HT1080 (cell line): ENCODE measurements at places on chromosomes 2 and 18. TPM values are rescaled to one million over a fixed set of nuclear protein-coding genes. Genes with fewer than 3 reads are reported as not detected.

- DNase-seq, result peak; percentile 3
Observed at GRCh38 chr18:5967666-5968065, 72.3 kb upstream of the TMEM200C start.

GRCh38 chr18:39414009-39414700 lies 1848.6 kb upstream of the CELF4 start:
- peak; percentile 93 for DNase-seq

- no peak for DNase-seq
Observed at GRCh38 chr2:37602040-37602439, 69.4 kb downstream of the CDC42EP3 start.

DNA sequence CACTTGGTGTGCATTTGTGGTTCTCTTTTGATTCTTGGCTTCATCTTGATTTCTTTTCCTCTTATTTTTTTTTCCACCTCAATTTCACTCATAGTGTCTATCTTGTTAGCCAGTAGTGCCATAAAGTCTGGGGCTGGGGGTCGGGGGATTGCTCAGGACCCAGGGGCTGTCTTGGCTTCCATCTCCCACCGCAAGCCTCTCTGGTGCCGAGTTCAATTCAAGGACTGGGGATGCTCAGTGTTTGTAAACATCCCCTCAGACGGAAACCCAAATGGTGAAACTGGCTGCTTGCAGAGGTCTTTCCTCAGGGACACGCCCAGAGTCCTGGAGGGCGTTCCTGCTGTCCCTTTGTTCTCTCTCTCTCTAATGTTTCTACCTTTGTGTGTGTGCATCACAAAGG lies 173.3 kb downstream of the TWIST2 start:
- DNase-seq, result no peak

The GATA6 gene
- total RNA-seq, result 5.5 and 6.8 TPM in 2 replicates

- DNase-seq, result no peak
Observed at GRCh38 chr2:190506666-190507065, 27.9 kb downstream of the NEMP2 start.

The PTPN2 gene
- total RNA-seq, result 35.1 and 35.3 TPM in 2 replicates

- DNase-seq, result no peak
Observed at GRCh38 chr2:181954538-181954883, 31.1 kb upstream of the PPP1R1C start.

The FSHR gene
- total RNA-seq, result not detected in 2 replicates

DNA sequence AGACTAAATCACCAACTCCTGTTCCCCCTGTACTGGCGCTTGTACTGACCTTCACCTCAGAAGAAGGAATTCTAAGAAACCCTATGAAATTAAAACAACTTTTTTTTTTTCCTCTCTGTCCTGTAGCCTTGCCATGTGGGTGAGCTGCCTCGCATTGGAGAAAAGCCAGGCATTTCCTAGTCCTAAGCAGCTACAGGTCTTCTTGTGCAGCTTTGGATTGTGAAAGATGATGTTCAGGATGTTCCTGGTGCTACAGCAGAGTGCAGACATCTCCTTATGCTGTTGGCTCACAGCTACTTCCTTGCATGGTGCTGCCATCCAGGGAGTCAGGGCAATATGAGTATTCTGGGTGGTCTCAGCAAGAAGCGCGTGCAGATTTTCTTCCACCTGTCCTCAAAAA lies 11.9 kb downstream of the PIK3C3 start:
- DNase-seq, result no peak

- peak; percentile 86 for DNase-seq
Observed at GRCh38 chr2:127408004-127408806, 10.0 kb upstream of the PROC start.

- no peak for DNase-seq
Observed at GRCh38 chr18:58209326-58209725, 165.3 kb downstream of the NEDD4L start.

The IL36RN gene
- total RNA-seq, result not detected in 2 replicates

GRCh38 chr2:45780541-45781463 lies 129.3 kb downstream of the PRKCE start:
- no peak for DNase-seq

GRCh38 chr2:234858145-234858544 lies 93.7 kb upstream of the SH3BP4 start:
- DNase-seq, result no peak

DNA sequence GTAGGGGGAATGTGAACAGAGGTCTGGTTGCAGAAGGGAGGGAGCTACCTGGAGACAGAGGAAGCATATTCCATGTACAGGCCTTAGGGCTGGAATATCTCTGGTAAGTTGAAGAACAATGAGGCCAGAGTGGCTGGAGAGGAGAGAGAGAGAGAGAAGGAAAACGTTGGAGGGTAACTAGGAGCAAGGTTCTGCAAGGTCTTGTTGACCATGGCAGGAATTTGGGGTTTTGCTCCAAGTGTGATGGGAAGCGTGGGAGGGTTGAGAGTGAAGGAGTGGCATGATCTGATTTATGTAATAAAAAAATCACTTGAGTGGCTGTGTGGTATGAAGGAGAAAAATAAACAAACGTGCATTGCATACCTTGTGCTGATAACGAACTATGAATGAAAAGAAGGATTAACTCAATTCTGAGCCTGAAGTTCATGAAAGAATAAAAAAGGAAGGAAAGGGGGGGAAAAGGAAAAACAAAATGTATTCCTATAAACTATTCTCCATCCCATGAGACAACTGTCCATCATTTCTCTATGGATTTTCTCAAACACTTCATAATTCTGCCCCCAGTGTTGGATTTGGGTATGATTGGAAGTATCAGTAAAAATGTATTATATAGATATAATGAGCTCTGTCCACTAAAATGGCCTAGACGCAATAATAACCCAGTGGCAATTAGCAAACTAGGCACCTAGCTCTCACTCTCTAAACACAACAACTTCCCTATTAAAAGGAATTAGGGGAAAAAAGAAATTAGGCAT lies 59.7 kb upstream of the PMAIP1 start:
- no peak for DNase-seq

GRCh38 chr2:237773826-237774225 lies 24.8 kb upstream of the RBM44 start:
- no peak for DNase-seq

DNA sequence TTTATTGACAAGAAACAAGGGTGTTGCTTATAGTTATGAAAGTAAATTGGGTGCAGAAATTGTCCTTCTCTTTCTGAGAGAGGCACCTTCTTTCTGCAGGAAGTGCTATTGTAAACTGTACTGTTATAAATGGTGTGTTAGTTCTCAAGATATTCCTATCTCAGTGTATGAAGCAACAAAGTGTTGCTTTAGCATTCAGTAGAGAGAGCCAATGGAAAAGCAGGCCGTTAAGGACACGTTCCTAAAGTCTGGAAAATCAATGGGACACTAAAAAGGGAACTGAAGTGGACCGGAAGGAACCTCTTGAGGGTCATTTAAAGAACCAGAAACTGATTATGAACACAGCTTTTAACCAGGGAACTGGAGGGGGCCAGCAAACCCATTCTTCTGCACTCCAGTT lies 510.0 kb upstream of the ZEB2 start:
- no peak for DNase-seq

DNA sequence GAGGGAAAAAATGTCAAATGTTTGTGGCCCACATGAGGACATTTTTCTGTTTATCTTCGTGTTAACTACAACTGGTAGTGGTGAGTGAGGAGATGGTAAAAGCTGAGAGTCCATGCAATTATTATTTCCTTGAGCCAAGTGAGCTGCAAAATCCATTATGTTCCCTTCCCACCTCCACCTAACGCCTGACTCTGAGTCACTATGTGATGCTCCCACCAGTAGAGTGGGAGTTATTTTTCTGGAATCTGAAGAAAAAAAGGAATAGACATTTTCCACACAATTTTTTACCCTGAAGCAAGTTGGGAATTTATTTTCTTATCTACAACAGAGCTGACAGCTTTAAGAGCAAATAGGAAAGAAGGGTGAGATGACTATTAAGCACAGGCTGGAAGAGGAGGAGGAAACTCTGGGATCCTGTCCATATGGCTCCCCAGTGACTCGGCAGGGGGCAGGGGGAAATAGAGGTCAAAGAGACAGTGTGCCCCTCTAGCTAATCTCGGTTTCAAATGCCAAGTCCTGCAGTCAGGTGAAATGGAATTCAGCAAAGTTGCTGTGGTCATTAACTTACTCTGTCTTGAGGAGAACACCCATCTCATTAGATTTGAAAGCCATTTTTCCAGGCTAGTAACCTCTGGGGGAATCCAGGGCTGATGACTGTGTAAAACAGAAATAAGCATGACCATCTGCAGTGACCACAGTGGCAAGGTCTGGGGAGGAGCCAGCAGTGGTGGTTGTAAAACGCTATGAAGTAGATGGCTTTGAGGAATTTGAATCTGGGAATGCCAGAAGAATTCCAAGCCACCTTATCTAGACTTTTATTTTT lies 463.9 kb downstream of the STK39 start:
- peak; percentile 60 for DNase-seq

The CXCR1 gene
- not detected in 2 replicates for total RNA-seq

DNA sequence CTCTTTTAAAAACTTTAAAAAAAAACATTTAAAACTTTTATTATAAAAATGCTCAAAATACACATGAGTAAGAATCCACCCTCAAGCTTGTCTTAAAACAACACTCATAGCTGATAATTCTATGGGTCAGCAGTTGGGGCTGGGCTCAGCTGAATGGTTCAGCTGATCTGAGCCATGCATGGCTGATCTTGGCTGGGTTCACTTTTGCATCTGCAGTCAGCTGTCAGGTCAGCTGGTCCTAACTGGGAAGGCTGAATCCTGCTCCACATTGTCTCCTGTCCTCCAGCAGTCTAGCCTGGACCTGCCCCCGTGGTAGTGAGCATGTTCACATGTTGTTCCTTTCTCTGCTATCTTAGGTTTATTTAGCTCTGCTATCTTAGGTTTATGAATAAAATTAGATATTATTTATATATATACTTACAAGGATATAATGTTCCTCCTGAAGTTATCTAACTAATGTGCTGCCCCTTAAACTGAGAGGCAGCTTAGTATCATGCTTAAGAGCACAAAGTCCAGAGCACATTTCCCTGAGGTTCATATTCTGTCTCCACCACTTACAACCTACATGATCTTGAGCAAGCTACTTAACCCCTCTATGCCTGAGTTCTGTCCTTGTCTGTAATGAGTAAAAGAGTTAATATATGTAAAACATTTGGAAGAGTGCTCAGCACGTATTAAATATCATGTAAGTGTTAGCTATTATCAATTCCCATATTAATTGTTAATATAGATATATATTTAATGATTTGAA lies 309.4 kb downstream of the PTPRM start:
- DNase-seq, result no peak

DNA sequence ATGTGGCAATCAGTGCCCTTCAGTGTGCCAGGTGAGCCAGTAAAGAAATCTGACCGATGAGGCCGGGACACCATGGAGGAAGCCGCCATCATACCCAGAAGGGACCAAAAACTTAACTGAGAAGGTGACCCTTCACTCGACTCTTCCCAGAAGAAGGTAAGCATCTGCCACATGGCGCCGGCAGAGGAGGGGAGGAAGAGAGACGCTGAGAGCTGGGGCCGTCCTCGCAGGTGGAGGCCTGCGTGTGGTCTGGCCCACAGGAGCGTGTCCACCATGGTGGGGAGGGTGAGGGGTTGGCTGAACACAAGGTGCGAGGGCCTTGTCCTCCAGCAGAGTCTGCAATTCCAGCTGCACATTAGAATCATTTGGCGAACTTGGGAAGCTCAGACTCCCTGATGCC lies 513.1 kb upstream of the RAB6C start:
- DNase-seq, result no peak

DNA sequence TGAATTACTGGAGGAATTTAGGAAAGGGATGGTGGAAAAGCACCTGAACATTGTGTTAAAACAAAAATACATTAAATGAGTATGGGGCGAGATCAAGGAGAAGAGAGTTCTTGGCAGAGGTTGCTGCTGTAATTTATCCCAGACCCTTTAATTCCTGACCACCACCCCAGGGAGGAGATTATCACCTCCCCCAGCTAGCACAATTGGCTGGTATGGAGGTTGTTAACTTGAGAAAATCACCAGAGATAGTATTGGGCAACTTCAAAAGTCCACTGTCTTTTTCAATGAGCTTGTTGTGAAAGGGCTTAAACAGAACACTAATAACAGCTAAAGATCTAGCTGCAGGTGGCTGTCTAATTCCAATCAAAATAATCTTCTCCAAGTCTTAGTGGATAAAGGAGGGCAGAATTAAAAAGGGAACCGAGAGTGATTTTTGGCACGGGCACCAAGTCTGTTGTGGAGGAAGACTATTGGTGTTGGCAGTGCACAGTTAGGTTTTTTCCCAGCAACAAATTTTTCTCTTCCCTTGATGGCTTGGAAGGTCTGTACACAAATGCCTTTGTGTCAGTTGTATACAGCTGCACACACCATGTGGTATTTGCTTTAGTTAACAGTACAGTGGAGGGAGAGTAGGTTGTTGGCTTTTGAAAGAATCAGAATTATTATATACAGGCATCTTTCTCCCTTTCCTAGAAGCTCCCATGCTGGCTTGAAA lies 289.5 kb downstream of the SLC4A3 start:
- DNase-seq, result no peak

GRCh38 chr2:47198985-47199451 lies 43.9 kb upstream of the STPG4 start:
- peak; percentile 99 for DNase-seq

- no peak for DNase-seq
Observed at GRCh38 chr2:223586261-223586660, 15.9 kb downstream of the SCG2 start.

- no peak for DNase-seq
Observed at GRCh38 chr2:230307485-230307884, 19.5 kb upstream of the SP140L start.

The SERPINB7 gene
- total RNA-seq, result 50.9 and 71.5 TPM in 2 replicates

DNA sequence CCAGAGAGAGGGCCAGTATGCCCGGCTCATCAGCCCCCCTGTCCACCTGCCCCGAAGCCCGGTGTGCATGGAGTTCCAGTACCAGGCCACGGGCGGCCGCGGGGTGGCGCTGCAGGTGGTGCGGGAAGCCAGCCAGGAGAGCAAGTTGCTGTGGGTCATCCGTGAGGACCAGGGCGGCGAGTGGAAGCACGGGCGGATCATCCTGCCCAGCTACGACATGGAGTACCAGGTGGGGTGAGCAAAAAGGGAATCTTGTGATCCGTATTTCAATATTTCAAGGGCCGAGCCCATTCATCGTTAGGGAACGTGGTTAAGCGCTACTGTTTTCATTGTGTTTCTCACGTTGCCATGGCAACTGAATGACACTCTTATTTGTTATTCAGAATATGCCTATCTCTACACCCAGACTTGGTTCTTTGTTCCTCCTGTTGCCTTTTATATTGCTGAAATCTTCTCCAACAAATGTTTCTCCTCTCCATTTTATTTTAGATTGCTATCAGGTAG lies 81.5 kb downstream of the NRP2 start:
- peak; percentile 39 for DNase-seq
